ENCODE measurements at places on chromosomes 4 and X.

DNA sequence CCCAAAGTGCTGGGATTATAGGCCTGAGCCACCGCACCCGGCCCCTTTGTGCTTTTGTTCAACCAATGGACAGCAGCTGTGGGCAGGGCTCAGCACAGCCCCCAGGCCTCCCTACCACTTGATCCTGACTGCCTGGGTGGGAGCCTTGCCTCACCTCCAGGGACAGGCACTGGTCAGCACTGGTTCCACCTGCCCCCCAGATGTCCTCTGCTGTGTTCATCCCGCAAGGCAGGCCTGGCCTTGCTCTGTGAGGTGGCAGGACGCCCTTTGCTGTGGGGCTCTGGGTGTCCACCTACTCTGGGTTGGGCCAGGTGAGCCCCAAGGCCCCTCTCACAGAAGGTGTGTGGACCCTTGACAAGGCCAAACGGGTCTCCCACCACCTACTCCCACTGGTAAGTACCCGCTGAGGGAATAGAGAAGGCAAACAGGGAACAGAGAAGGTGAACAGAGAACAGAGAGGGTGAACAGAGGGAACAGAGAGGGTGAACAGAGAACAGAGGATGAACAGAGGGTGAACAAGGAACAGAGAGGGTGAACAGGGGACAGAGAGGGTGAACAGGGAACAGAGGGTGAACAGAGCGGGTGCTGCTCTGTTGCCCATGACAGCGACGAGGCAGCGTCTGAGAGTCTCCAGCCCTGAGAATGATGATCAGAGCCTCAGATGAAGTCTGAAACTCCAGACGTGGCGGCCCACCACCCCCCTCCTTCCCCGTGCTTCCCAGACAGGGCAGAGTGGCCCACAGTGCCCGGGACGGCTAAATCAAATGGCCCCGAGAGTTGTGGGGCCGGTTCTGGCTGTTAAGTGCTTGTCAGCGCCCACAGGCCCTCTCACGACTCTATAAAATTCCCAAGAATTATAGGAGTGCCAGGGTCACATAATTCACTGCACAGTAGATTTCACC, 55.0 kb upstream of the NKX1-1 start:
- DNase-seq: no peak

DNA sequence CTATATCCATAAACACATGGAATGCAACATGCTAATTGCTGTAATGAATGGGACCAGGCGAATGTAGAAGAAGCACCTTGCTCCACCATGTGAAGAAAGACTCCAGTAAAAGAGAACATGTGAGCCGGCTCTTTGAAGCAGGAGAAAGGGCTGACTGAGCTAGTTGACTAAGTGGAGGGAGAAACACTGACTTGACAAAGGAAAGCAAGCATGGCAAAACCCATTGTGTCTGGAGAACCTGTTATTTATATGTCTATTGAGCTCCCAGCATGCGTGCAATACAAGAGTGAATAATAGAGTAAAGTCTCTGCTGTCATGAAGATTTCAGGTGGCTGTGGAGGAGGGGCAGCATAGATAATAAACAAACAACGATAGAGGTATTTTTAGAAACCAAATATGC, 559.9 kb downstream of the RAB28 start:
- DNase-seq: no peak

- DNase-seq: no peak
Measured at GRCh38 chrX:39442332-39442731, 641.1 kb downstream of the MID1IP1 start.

DNA sequence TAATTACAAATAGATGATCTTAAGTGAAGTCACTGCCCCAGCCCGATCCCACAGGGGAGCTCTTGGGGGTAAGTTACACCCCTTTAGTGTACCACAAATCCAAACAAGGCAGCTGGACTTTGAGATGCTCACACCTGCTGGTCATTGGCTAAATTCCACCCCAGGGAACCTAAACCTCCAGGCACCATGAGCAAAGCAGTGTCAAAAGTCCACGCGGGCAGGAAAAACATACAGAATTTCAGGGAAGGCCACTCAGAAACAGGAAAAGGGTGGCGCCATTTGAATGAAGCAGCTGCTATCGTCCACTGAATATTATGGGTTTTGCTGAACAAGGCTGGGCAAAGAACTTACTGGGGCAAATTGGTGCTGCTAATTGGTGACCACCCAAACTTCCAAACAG, 30.9 kb downstream of the SUPT20HL1 start:
- no peak for DNase-seq

DNA sequence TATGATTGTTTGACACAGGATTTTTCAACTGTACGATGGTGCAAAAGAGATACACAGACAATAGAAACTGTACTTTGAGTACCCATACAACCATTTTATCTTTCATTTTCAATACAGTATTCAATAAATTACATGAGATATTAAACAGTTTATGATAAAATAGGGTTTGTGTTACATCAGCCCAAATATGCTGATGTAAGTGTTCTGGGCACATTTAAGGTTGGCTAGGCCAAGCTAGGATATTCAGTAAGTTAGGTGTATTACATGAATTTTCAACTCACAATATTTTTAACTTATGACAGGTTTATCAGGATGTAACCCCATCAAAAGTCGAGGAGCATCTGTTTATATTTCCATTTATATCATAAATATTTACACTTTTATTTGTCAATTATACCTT, 42.9 kb upstream of the PLS3 start:
- DNase-seq: no peak

DNA sequence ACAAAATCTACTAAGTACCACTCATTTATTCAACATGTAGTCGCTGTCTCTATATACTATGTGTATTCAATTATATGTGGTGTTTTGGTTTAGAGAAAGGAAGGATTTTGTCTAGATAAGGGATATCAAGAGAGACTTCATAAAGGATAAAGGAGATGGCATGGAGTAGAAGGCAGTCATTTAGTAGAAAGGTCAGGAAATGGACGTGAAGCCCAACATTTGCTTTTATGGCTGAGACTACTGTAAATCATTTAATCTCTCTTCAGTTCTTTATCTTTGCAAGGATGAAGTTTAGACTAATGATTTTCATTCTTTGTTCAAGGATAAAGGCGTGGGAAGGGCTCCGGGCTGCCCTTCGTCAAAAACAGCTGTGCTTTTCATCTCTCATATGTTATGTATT, 25.2 kb downstream of the IL2 start:
- DNase-seq: no peak

- no peak for DNase-seq
Measured at GRCh38 chr4:112726041-112726440, 89.1 kb downstream of the LARP7 start.

DNA sequence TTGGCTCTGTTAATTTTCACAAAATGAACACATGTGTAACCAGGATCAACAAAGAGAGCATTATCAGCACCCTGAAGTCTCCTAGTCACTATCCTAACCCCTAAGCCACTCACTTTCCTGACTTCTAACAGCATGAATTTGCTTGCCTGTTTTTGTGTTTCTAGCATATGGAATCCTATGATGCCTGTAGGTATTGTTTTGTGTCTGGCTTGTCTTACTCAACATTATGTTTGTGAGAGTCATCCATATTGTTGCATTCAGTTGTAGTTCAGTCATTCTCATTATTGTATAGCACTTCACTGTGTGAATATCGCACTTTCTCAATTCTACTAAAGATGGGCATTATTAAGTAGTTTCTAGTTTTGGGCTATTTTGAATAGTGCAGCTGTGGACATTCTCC, 15.6 kb downstream of the EDNRA start:
- DNase-seq: no peak

GRCh38 chr4:108337923-108338322, 169.2 kb upstream of the LEF1 start:
- DNase-seq: no peak

- no peak for DNase-seq
Measured at GRCh38 chr4:160825644-160826338, 1338.0 kb downstream of the FSTL5 start.

GRCh38 chr4:175309041-175309440, 390.9 kb downstream of the ADAM29 start:
- DNase-seq: no peak

DNA sequence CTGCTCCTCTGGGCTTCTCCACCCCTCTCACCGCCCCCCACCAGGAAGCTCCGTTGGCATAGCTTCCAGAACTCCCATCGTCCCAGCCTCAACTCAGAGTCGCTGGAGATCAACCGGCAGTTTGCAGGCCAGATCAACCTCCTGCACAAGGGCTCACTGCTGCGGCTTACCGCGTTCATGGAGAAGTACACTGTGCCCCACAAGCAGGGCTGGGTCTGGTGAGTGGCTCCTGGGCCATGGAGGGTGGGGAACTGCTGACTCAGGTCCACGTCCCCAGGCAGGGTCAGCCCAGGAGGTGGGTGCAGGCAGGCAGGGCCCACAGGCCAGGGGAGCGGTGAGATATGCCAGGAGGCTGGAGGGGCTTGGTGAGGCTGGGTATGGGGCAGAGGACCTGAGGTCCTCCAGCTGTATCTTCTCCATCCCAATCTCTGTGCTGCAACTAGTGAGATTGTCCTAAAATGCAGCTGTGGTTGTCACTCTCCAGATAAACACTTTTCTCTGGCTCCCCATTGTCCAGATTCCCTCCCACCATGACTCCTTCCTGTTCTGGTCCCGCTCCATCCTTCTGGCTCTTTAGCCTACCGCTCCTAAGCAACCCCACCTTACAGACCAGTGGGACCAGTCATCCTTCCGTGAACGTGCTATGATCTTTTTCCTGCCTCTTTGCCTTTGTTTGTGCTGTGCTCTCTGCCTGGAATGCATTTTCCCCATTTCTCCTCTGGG, 71.9 kb downstream of the STARD8 start:
- DNase-seq: no peak
